NCI-H1694 treated with DMSO at 0.1 percent for 48 hours (cell line): ENCODE measurements at places on chromosomes 3 and 15.

- DNase-seq: no peak
These were observed 18.5 kb downstream of the GRIP2 start for GRCh38 chr3:14521611-14522010.

GRCh38 chr3:77605308-77605707 is 565.4 kb downstream of the ROBO2 start:
- DNase-seq: no peak

DNA sequence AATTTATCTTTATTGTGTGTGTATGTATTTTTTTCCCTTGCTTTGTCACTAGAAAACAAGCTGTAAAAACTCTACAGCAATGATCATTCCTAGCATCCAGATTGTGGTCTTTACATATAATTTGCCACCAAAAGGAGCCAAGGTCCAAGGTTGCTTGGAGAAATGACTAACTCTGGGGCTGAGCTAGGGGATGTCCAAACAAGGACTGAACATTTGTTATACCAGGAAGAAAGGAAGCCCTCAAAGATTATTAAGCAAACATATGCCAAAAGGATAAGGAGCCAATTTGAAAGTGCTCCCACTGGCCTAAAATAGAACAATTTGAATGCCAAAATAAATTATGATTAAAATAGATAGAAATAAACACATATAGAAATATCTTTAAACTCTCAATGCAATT is 293.3 kb downstream of the ZIC1 start:
- DNase-seq: no peak

DNA sequence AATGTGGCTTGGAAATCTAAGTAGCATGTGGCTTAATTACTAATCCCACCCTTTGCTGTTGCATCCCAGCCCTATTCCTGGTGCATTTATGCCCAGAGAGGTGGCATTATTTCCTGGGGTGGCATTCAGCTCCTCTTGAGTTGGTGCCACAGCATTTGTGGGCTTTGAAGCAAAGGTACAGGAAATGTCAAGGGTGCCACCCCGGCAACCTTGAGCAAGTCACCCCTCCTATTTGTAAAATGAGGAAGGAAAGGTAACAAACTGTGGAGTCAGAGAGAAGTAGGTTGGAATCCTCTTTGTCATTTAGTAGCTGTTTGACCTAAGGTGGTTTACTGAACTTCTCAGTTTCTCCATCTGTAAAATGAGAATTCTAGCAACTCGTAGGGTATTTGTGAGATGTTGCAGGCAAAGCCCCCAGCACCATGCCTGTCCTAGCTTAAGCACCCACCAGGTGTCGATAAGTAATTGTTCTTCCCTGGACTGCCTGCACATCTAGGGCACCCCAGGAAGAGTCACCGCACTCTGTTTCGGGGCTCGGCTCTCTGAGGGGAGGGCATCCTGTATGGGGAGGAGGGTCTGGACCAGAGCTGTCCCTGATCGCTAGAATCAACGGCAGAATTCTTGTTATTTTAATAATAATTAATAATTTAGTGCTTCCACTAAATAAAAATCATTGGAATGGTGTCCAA is 17.1 kb downstream of the ISG20 start:
- no peak for DNase-seq

- DNase-seq: no peak
These were observed 425.4 kb downstream of the PLOD2 start for GRCh38 chr3:145735631-145736030.

DNA sequence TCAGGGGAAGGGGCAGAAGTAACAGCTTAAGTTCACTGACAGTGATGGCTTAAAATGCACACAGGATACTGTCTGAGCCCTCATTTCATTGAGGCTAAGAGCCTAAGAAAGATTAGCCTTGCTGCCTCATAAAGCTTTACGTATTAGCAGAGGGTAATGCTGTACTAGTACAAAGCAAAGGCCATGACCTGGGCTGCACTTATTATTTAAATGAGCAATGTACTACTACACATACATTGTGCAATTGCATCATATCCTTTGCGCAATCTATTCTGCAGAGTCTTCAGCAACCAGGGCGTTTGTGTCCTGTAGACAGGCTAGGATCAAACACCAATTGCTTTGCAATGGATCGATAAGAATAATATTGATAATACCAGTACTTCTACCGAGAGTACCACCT is 221.8 kb downstream of the TPRG1 start:
- DNase-seq: no peak

DNA sequence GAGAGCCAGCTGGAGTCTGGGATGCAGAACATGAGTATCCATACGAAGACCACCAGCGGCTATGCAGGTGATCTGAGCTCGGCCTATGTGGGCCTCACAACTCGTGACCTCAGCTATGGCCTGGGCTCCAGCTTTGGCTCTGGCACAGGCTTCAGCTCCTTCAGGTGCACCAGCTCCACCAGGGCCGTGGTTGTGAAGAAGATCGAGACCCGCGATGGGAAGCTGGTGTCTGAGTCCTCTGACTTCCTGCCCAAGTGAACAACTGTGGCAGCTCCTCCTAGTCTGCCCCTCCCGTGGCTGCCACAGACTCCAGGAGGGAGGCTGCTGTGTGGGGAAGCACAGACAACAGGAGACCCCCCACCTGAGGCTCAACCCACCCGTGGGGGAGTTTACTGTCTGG is 3.6 kb upstream of the KPNA4 start:
- no peak for DNase-seq

DNA sequence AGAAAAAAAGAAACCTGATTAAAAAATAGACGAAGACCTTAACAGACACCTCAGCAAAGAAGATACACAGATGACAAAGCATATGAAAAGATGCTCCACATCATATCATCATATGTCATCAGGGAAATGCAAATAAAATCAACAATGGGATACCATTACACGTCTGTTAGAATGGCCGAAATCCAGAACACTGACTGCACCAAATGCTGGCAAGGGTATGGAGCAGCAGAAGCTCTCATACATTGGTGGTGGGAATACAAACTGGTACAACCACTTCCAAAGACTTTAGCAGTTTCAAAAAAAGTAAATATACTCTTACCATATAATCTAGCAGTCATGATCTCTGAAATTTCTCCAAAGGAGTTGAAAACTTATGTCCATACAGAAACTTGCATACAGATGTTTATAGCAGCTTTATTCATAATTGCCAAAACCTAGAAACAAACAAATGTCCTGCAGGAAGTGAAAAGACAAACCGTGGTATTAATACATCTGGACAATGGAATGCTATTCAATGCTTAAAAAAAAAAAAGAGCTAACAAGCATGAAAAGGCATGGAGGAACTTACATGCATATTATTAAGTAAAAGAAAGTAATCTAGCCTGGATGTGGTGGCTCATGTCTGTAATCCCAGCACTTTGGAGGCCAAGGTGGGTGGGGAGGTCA is 107.4 kb downstream of the HES1 start:
- no peak for DNase-seq

DNA sequence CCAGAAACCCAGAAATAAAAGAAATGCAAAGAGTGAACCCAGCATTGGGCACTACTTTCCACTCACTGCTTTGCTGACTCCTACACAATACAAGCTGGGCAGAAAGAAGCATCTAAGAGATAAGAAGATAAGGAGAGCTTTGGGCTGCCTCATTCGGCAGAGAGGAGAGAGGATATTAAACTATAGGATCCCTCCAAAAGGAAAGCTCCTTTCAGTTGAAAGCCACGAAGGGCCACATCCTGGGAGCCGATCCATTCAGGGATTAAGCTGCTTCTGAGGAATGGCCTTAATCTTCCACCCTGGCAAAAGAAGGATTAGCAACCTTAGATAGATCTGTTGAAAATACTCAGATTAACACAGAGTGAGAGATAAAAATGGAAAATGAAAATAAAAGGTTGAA is 274.9 kb upstream of the PPP2R3A start:
- DNase-seq: no peak
